Pancreas (tissue), 10 donors: ENCODE measurements at places on chromosomes 11 and 22. TPM values are rescaled to one million over a fixed set of nuclear protein-coding genes. Genes with fewer than 3 reads are reported as not detected.
A peak's percentile ranks its signal among the peaks of the same experiment; 100 is the strongest.

GRCh38 chr11:117832511-117832910 is 8.0 kb upstream of the FXYD2 start:
- DNase-seq, result peak; percentile 28

DNA sequence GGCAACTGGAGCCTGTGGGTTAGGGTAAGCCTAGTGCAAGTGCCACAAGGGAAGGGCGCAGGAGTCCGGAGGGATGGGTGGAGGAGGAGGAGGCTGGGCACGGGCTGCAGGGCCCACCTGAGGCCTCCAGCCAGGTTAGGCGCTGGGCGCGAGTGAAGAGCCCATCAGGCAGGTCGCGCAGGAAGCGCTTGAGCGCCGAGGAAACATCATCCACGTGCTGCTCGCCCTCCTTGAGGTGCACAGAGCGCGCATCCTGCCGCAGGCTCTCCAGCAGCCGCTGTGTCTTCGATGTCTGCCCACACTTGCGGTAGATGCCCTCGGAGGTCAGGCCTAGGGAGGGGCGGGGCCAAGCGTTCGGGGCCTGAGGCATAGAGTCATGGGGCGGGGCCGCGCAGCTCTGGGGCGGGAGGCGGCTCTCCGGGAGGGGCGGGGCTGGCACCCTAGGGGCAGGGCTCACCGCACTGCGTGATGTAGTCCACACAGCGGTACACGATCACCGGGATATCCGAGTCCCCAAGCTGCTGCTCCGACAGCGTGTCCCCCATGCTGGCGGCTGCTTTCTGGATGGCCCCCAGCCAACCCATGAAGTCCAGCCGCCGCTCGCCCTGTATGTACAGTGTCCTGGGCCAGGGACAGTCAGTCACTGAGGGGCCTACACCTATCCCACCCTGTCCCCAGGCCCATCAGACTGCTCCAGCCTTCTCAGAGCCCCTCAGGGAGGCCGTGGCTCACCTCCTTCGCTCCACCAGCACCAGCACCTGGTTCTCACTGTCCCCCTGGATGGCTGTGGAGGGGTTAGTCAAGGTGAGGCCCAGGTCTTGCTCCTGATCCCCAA is 22.9 kb upstream of the PDE2A start:
- DNase-seq, result no peak

DNA sequence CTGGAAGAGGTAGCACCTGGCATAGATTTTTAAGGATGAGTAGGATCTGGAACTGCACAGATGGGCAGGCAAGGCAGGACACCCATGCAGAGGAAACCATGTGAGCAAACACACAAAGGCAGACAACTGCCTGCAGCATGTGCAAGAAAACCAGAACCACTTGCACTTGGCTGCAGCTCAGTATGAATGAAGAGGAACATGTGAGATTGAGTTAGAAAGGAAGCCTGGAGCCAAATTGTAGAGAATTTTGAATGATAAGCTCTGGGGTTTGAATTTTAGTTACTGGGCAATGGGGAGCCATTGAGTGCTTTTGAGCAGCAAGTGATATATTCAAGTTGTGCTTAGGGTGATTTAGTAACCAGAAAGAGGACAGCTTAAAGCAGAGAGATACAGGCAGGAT is 583.4 kb downstream of the SOX6 start:
- no peak for DNase-seq

DNA sequence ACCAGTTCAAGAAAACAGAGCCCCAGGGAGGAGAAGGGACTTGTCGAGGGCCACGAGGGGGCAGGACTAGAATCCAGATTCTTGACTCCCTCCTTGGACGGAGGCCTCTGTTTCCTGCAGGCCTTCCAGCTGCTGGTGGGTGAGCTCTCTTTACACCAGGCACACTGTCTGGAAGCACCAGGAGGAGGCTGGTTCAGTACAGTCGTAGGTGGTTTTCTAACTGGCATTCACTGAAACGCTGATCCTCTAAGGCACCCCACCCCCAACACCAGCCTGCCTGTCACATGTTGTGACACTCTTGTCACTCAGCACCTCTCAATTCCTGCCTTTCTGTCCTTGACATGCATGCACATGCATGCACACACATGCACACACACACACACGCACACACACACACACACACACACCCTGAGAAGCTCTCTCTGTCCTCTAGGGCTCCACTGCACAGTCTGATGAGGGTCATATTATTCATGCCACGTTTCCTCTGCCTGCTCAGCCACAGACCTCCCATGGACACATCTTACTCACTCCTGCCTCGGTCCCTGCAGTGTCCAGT is 751 bp downstream of the MS4A10 start:
- DNase-seq, result peak; percentile 26

DNA sequence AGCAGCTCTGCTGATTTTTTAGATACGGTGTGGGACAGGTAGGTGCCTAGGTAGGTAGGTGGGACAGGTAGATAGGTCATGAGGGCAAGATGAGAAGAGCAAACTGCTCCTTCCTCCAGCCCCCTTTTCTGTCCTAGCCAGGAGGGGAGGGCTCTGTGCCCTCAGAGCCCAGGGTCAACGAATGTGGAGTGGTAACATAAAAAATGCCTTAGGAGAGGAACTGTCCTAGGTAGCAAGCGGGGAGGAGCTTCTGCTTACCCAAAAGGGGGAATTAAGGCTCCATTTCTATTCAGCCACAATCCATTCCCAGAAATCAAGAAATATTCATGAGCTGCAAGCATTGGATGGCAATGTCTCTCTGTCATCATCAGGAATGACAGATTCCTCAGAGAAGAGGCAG is 234.8 kb downstream of the GRIK4 start:
- no peak for DNase-seq

- DNase-seq, result no peak
Measured at GRCh38 chr11:18849406-18849805, 57.8 kb upstream of the PTPN5 start.

GRCh38 chr11:2268729-2269600 is 1.4 kb downstream of the ASCL2 start:
- peak; percentile 43 for DNase-seq

- DNase-seq, result no peak
Measured at GRCh38 chr22:23751441-23751996, 607 bp upstream of the ZNF70 start.

DNA sequence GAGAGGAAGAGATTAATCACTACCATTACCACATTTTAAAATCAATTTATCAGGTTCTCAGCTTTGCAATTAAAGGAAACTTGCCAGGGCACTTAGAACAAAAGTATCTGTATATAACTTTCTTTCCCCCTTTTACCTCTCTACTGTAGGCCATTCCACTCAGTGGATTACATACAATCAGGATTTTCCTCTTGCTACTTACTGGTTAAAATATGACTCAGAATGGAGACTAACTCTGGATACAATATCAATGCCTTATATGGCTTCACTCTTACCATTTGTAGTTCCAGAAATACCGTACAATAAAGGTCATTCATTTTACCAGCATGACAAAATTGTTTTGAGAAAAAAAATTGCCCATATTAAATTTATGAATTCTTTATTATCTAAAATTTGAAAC is 706.8 kb downstream of the KCNA4 start:
- DNase-seq, result no peak

- no peak for DNase-seq
Measured at GRCh38 chr22:35039625-35040024, 26.3 kb upstream of the ISX start.

GRCh38 chr22:26485806-26486390 is 2.2 kb downstream of the SRRD start:
- DNase-seq, result no peak

- DNase-seq, result no peak
Measured at GRCh38 chr11:78432058-78432515, 14.5 kb upstream of the GAB2 start.

GRCh38 chr11:37115963-37116362 is 517.9 kb upstream of the RAG2 start:
- DNase-seq, result no peak

- DNase-seq, result no peak
Measured at GRCh38 chr11:64869571-64870175, 8.7 kb downstream of the EHD1 start.

DNA sequence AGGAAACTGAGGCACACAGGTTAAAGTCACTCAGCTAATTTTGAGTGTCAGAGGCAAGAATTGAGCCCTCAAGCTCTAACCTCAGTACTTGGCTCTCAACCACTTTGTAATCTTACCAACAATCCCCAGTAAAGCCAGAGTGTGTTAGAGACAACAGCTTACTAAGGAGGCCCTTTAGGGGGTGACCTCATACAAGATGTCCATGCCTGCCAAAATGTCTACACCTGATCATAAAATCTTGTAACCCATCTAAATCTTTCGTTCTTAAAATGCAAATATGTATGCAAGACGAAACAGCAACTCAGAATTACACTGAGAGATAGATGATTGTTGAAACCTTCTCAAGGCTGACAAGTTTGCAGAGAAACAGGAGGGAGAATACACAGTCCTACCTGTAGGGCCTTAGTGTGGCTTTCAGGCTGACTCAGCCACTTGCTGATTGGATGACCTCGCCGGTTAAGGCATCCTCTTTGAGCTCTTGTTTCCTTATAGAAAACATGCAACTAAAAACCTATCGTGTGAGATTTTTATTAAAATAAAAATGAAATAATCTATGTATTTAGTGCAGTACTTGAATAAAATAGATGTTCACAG is 143.2 kb downstream of the OPCML start:
- DNase-seq, result no peak

Gene SCO2
- total RNA-seq, result 1.6 TPM
